NCI-H748 treated with DMSO at 0.1 percent for 48 hours (cell line): ENCODE measurements at places on chromosomes 1 and 21.

- no peak for DNase-seq
Measured at GRCh38 chr1:153532181-153532580, 3.6 kb downstream of the S100A6 start.

- DNase-seq = no peak
Measured at GRCh38 chr1:63630238-63630637, 37.0 kb downstream of the PGM1 start.

GRCh38 chr1:38047603-38048141 lies 1.1 kb upstream of the POU3F1 start:
- DNase-seq = no peak

DNA sequence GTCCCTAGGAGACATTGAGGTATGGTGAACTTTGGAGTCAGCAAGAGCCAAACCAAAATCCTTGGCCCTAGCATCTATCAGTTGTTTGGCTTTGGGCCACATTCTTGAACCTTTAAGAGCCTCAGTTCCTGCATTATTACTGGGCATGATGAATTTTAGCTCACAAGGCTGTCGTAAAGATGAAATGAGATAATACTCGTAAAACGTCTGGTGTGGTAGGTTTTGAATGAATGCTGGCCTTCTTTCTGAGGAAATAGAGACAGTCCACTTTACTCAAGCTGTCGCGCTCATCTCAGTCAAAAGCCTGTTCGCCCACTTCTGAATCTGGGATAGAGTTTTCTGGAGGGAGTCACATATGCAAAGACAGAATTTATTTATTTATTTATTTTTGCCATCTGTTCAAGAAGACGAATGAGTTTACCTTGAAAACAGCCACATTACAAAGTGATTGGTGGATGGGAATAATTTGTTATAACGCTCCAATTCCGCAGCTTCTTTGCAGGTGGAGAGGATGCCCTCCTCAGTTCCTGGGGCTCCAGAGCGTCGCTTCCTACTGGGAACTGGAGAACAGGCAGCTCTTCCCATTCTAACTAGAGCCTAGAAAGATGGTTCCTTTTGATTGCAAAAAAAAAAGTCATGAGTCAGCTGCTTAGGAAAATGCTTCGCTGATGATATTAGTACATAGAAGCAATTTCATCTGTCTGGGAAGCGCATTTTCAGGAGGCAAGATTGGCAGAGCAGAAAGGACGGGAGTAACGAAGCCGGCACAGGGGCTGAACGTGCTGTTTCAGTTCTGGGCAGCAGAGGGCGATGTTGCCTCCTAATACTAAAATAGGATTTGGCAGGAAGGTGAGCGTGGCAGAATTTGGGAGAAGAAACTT lies 49.9 kb upstream of the CYP2J2 start:
- DNase-seq = peak; percentile 66

- DNase-seq = no peak
Measured at GRCh38 chr21:17348357-17348756, 164.5 kb upstream of the CXADR start.

DNA sequence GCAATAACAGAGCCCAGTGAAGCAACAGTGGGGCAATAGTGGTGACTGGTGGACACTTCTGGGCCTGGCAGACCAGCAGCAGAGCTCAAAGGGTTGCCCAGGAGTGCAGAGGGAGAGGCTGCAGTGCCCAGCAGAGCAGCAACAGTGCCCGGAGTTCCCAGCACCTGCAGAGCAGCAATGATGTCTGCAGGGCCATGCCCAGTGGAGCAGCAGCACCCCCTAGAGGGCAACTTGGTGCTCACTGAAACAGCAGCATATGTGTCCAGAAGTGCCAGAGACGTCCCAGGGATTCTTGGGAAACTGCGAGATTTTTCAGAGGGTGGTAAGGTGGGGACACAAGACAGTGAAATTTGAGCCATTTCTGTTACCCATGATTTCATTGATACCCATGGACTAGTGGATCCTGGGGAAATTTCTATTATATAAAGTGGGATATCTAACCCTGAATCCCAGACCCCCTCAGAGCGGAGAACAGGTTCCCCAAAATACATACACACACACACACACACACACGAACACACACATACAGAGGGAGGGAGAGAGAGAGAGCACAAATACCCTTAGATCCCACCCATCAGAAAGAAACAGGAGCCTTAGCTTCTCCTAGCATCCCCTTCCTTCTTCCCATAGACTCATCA lies 156.9 kb upstream of the GJB5 start:
- DNase-seq = peak; percentile 53

DNA sequence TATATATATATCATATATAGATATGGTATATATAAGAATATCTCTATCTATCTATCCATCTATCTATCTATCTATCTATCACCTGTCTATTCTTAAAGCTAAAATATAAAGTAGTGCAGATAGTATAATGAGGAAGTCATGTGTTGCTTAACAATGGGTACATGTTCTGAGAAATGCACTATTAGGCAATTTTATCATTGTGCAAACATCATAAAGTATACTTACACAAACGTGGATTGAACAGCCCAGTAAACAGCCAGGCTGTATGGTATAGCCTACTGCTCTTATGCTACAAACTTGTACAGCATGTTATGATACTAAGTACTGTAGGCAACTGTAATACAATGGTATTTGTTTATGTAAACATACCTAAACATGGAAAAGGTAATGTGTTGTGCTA lies 621.0 kb upstream of the NCAM2 start:
- no peak for DNase-seq

GRCh38 chr21:31830701-31831100 lies 42.1 kb upstream of the HUNK start:
- no peak for DNase-seq

DNA sequence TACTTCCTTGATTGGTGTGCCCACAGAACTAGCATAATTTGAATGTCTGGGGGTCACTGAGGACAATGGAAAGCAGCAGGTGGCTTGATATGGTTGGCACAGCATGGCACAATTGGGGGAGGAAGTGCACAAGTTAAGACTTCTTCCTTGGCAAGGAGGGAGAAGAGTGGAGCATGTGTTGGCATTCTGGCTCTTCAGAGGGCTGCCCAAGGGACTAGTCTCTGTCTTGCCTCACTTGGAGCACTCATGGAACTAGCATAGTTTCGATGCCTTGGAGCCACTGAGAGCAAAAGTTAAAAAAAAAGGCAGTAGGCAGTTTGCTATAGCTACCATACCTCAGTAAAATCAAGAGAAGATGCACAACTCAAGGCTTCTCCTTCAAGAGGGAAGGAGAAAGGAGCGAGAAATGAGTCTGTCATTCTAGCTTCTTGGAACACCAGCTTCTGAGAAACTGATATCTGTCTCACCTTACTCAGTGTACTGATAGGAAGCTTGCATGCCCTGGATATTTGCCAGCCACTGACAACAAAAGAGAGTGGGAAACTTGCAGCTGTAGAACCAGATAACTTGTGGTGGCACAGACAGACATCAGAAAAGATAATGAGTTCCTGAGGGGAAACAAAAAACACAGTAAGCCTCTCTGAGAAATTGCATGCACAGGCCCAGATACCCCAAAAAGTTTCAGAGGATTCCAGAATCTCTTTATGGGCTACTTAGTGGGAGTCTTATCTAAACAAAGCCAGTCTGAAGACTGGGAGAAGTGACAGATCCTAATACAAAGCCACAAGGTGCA lies 207.5 kb upstream of the SAMSN1 start:
- DNase-seq = no peak

DNA sequence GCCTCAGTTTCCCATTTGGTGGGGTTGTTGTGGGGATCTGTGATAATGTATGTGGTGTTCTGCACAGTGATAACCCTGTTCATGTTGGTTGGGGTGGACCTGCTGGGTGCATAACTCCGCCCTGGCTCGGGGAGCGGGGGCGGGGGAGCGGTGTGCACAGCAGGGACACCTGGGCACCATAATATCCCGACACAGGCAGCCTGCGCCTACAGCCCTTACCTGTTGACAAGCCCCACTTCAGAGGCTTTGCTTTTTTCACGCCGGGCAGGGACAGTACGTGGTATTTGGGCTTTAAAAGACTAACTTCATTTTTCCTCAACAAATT lies 48.0 kb upstream of the ACOT11 start:
- no peak for DNase-seq

DNA sequence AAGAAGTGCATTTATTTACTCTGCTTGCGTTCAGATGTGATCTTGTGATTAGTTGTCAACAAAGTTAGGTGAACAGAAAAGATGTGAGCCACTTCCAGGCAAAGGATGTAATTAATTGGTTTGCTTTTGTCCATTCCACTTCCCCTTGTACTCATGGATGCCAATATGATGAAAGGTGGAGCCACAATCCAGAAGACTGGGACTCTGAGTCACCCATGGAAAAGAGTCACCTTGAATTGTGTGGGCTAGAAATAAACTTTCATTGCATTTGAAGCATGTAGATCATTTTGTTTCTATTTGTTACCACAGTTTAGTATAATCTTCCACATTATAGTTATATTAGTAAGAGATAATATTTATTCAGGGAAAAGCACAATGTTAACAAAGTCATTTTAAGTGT lies 684.2 kb downstream of the LTN1 start:
- DNase-seq = no peak

DNA sequence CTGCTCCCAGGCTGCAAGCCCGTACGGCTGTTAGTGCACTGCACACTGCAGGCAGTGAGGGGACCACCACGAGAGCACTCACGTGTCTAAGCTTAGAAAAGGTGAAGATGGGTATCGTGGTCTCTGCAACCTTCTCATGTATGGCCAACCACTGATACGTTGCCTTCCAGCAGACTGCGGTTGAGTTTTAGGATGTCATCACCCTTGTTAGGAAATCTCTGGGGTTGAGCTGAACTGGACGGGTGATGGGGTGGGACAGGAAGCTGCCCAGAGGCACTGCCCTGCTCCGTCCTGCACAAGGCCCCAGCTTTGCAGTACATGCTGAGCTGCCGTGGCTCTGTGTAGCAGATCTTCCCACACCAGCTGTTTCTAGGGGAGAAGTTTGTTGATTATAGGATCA lies 43.3 kb downstream of the FAAP20 start:
- no peak for DNase-seq

DNA sequence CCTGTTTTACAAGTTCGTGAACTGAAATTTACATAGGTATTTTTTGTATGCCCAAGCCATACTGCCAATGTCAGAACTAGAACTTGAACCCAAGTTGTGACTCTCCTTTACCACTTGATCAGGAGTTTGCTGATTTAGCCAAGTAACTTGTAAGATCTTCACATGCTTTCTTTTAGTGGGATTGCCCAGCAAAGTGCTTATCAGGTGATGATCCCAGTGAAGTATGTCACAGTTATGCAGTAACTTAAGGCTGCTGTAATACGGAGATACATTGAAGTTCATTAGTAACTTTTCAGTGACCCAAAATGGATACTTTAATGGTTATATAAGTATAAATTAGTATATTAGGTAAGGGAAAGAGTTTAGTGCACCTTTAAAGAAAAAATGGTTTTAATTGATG lies 3.8 kb downstream of the SRSF11 start:
- no peak for DNase-seq

- no peak for DNase-seq
Measured at GRCh38 chr1:117268535-117269455, 58.1 kb upstream of the VTCN1 start.

DNA sequence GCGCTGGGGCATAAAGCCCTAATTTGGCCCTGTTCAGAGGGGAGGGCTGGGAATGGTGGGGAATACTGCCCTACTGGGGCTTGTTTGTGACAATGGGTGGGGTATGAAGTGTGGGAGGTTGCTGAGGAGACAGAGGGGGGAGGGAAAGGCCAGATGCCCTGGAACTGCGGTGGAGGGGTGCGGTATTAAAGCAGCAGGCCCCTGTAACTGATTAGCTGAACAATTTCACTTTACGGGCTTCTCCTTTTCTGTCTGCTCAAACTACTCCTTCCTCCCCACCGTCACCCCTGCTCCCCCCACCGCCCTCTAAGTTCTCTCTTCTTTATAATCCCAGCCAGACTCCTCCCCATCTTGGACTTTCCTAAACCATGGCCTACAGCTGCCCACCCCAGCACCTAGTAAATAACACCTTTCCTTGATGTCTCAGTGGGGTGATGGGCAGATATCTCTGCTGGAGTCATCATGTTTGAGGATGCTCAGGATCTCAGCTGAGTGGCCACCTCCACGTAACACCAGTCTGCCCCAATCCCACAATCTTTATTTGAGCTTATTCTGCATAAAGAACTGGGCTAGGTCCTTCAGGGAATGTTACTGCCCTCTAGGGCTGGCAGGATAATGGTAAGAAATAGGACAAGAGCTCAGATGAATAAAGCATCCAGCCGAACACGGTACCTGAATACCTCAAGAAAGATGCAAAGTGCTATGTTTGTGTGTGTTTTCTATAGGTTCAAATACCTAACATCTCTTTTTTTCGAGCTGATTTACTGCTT lies 33.5 kb downstream of the XCL1 start:
- DNase-seq = no peak

DNA sequence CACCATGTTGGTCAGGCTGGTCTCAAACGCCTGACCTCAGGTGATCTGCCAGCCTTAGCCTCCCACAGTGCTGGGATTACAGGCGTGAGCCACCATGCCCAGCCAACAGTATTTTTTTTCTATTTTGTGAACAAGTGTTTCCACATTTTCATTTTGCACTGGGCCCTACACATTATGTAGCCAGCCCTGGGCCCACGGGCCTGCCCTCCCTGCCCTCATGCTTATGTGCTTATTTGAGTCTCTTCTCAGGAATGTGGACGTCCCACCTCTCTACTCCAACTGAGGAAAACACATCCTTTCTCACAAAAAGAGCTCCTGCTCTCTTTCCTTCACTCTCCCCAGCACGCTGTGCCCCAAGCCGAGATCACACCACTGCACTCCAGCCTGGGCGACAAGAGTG lies 13.5 kb upstream of the ZBED6 start:
- DNase-seq = no peak
